Renal cortical epithelial cell (primary cell): ENCODE measurements at places on chromosomes 13 and 19. TPM values are rescaled to one million over a fixed set of nuclear protein-coding genes. Genes with fewer than 3 reads are reported as not detected.

- DNase-seq, result no peak
These were observed 205.3 kb downstream of the RAP2A start for GRCh38 chr13:97639236-97639635.

- DNase-seq, result no peak
These were observed 24.6 kb downstream of the RNF17 start for GRCh38 chr13:24788538-24788937.

DNA sequence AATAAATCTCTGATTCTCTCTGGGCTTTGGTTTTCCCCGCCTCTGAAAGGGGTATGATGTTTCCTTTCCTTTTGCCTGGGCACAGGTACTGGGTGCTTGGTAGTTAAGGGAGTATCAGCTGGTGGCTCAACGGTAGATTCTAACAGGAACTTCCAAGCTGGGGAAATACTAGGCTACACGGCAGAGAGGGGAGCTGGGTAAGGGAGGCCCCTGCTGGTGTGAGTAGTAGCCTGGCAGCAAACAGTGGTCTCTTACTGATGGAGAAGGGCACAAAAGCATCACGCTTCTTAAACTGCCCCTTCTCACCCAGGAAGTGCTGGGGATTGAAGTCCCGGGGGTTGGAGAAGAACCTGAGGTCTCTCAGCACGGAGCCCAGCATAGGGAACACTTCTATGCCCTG is 26.9 kb upstream of the CYP2A7 start:
- DNase-seq, result no peak

- DNase-seq, result no peak
These were observed 32.4 kb downstream of the ZSWIM4 start for GRCh38 chr19:13827656-13828055.

GRCh38 chr13:46908501-46908900 is 11.6 kb upstream of the HTR2A start:
- no peak for DNase-seq

DNA sequence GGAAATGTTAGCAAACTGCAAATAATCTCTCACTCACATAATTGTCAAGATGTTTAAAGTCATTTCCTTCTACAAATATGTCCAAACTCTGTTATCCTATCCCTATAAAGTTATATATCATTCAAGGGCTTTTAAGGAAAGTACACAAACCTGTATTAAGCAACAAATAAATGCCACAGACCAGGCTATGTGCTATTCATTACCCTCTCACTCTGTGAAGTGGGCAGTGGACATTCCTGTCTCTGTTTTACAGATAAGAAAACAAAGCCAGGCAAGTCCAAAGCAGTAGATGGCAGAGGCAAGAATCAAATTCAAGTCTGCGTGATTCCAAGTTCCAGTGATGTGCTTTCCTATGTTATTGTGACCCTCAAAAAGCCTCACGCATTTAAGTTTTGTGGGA is 140.6 kb downstream of the LHFPL6 start:
- peak; percentile 16 for DNase-seq

GRCh38 chr19:32802840-32803239 is 66.7 kb downstream of the SLC7A9 start:
- DNase-seq, result no peak

DNA sequence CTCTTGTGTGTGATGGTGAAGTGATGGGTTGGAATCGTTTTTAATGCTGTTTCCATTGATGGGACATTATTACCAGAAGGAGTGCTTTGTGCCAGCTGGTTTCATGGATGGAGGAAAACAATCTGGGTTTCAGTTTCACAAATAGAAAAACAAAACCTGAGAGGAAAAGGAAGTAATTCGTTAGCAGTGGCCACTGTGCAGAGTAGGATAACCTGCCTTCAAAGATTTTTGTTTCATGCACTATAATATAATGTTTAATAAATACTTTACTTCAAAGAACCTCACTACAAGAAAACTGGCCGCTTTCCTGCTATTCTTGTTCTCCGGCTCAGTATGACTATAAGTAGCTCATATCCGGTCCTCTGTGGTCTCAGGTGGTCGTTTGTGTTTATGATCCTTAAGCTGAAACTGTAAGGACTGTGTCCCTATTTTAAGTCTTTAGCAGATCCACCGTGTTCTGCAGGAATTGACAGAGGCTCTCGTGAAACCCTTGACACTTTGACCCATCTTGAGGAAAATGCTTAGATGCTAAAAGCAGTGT is 104.7 kb downstream of the GGACT start:
- DNase-seq, result no peak

CLEC17A gene
- not detected in 2 replicates for total RNA-seq

DNA sequence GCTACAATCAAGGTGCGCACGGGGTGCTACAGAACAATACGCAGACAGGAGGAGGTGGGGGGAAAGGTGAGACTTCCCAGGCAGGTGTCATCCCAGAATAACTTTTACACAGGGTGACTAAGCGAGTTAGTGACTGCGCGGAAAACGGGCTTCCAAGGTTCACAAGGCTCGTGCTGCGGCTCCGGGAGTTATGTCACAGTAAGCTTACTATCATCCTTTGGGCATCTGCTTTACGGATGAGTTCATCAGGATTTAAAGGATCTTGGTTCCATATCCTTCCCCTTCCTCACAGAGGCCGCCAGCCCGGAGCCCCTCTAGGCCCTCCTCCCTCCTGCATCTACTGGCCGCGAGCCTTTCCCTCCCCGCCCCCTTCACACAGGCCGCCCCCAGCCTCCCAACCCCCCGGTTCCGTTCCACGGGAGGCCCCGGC is 474 bp upstream of the IFT88 start:
- peak; percentile 78 for DNase-seq

DNA sequence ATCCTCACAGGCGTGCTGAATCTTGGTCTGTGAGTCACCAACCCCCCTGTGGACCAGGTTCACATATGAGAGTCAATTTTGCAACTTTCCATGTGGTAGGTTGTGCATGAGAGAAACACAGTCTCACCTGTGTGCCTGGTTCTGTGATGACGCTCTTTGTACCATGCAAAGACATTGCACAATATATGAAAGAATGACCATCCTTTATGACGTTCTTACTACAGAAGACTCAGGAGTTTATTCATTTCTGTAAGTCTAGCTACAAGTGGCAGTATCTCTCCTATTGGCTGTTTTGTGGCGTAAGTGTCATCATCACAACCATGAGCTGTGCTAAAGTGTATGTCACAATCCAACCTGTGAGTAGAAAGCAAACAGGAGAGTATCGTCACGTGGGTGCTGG is 43.8 kb upstream of the ZNF728 start:
- no peak for DNase-seq

DNA sequence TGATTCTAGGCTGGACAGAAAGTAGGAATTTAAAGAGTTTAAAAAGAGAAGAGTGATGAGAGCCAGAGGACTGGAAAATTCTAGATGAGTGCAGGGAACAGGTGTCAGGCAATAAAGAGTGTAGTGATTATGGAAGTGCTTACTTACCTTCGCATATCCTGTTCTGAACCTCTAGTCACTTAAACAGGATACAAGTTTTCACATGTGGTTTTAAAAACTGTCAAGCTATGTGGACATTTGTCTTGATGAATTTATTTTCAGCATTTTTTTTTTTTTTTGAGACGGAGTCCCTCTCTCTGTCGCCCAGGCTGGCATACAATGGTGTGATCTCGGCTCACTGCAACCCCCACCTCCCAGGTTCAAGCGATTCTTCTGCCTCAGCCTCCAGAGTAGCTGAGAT is 34.3 kb upstream of the IL17D start:
- no peak for DNase-seq

DNA sequence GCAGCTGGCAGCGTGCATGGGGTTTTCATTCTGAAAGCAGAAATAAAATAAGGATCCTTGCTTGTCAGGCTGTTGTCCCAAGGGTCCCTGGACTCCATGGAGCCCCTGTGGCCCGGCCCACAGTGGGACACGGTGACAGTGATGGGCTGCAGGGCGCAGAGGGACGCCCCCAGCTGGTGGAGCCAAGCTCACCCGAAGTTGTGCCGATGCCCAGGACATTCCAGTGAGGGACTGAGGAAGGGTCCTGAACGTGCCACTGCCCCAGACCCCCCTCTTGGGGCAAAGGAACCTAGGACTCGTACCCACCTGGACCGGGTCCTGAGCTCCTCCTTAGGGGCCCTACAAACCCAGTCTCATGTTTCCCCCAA is 35.0 kb downstream of the MYO9B start:
- no peak for DNase-seq

DNA sequence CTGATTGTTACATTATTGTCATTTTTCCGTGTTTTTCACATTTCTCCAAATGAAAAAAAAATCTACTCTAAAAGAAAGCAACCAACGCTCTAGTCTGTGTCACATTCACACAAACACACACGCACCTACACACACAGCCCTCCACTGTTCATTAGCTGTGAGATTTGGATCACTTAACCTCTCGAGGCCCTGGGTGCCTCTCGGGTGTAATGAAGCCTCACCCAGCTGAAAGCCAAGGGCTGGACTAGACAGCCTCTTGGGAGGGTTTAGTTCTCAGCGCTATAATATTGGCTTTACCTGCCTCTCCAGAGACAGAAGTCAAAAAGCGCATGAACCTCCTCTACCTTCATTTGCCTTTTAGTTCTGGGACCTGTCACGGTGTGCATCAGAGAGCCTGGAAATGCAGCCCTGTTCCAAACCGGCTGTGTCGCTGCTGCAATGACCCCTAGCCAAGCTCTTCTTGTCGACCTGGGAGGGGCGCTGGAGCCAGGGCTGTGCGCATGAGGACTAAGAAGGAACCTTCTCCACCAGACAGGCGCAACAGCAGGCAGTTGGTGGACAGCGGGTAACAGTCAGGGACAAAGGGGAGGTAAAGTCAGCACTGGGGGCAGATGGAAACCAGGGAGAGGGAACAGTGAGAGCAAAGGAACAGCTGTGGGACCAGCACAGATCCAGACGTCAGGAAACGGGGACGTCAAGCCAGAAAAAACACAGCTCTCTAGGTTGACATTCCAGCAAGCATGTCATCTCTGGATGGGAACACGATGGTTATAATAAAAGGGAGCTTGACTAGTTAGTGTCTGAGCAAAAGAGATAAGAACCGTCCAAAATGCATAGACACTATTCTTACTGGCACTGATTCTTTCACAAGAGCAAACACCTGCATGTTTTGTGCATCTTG is 375.9 kb downstream of the EFNB2 start:
- no peak for DNase-seq

DNA sequence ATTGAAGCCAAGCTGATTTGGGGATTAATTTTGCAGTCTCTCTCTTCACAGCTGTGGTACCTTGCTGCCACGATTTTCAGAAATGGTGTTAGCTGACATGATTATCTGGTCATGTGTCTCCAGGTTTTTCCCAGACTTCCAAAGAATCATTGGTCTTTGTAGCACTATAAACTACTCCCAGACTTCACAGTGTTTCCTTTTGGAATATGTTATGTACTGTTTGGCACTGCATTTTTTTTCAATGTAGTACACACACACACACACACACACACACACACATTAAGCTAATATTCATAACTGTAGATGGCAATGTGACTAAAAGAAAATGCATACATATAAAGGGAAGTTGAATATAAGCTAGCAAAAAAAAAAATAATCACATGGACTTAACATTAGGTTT is 856.6 kb upstream of the SPRY2 start:
- DNase-seq, result no peak

DNA sequence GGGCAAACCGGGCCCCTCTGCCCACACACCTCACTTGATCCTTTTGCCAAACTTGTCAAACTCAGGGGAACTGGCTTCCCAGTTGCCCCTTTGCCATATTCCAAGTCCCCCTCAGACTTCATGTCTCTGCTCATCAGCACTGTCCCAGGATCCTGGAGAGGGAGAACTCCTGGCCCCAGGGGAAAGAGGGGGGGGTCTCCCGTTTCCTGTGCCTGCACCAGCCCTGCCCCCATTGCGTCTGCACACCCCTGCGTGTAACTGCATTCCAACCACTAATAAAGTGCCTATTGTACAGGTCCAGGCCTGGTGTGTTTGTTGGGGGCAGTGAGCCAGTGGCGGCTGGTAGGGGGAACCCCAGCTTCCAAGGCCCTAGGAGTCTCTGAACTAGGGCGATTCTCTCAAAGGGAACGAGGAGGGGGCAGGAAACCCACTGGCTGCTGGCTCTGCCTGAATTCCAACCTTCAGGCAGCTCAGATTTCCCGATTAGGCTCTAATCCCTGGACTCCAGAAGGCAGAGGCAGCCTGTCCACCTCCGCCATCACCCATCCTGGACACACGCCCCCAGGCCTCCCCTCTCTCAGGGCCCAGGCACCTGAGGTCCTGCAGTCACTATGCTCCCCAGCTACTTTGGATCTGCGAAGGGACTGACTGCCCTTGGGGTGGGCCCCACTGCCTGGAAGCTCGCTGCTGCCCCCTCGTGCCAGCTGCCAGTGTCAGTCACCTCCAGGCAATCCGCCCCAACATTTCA is 9.7 kb upstream of the ILF3 start:
- peak; percentile 36 for DNase-seq

GRCh38 chr19:50362656-50363424 is 2.6 kb downstream of the NAPSA start:
- no peak for DNase-seq

- peak; percentile 86 for DNase-seq
These were observed at the start of gene ZNF441 for GRCh38 chr19:11766597-11767591. Gene ZNF441 (plus strand): TSS chr19:11767000. CDS start chr19:11767194, 194 bp downstream.

GRCh38 chr13:94713561-94714182 is 1.3 kb upstream of the SOX21 start:
- no peak for DNase-seq
